Islet precursor cell (in vitro differentiated cells): ENCODE measurements at places on chromosomes 11 and 22.

- DNase-seq: no peak
Measured at GRCh38 chr11:65565624-65566453, 4.4 kb upstream of the ZNRD2 start.

GRCh38 chr22:44369293-44369661 is 56.5 kb upstream of the SHISAL1 start:
- DNase-seq: no peak

DNA sequence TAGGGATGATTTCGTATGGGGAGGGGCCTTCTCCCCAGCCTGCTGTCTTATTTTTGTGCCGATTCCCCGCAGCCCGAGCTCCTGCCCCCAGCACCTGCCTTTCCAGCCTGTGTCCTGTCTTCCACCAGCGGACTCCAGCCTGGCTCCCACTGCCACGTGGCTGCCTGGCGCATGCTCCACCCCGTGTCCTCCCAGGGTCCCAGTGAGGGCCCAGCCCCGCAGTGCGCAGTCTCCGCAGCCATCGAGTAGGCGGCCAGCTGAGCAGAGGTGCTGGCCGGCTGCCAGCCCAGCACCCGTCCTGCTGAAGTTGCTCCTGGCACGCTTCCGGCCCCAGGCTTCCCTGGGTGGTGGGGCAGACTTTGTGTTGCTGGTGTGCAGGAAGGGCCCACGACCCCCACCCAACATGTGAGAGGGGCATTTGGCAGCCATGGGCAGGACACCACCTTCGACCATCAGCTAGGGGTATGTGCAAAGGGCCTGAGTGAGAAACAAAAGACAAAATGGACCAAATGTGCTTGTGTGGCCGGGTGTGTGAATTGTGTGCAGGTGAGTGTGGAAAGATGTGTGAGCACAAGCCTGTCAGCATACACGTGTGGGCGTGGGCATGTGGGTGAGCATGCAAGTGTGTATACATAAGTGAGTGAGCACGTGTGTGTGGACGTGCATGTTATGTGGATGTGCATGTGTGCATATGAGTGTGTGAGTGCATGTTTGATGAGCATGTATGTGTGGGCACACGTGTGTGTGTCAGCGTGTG is 55.9 kb downstream of the RTN4R start:
- DNase-seq: no peak

GRCh38 chr22:40665312-40665711 is 14.0 kb upstream of the MCHR1 start:
- no peak for DNase-seq

GRCh38 chr11:1920909-1921573 is 1.5 kb downstream of the TNNT3 start:
- DNase-seq: no peak

- peak; percentile 29 for DNase-seq
Measured at GRCh38 chr11:94754335-94754734, 13.8 kb upstream of the AMOTL1 start.

GRCh38 chr11:93274851-93275250 is 55.7 kb upstream of the DEUP1 start:
- DNase-seq: no peak

GRCh38 chr11:109939166-109939810 is 153.9 kb upstream of the ZC3H12C start:
- peak; percentile 73 for DNase-seq

GRCh38 chr11:130429120-130429681 is 792 bp upstream of the ADAMTS8 start:
- no peak for DNase-seq

GRCh38 chr11:1740786-1741530 is 9.4 kb downstream of the IFITM10 start:
- DNase-seq: no peak

- DNase-seq: no peak
Measured at GRCh38 chr22:40509401-40510134, 127.0 kb downstream of the MRTFA start.

DNA sequence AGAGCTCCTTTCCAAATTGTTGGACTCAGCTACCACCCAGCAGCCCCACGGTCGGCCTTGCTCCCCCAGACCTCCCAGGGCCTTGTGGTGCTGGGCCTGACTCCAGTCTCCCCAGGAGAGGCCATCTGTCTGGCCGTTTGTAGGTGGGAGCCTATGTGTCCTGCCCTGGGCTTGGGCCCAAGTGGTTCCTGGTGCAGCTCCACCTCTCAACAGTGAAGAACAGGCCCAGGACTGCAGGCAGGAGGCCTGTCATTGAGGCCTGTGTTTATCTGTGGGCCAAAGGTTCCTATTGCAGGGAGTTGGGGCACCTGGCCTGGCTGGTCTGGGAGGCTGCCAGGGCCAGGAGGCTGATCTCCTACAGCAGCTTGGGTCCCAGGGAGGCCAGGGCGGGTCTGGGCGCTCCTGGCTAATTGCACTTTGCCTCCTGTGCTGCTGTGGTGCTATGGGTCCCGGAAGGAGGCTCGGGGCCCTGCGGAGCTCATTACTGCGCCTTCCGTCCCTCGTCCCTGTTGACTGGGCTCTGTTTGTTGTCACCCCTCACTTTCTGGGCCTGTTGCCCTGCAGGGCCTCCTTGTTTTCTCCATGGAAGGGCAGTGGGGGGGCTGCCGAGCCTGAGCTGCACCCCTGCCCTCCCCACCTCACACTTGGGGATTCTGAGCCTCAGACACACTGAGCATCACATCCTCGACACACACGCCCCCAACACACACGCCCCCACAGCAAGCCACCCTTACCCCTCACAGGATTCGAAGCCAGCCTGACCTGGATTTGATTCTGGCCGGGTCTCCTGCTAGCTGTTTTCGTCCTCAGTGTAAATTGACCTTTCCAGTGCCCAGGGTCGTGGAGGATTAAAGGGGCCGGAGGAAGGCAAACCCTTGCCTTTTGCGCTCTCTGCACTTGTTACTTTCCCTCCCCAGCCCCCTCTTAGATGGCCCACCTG is 6.8 kb upstream of the OMP start:
- DNase-seq: no peak

GRCh38 chr11:20621679-20622078 is 22.3 kb downstream of the SLC6A5 start:
- DNase-seq: no peak

DNA sequence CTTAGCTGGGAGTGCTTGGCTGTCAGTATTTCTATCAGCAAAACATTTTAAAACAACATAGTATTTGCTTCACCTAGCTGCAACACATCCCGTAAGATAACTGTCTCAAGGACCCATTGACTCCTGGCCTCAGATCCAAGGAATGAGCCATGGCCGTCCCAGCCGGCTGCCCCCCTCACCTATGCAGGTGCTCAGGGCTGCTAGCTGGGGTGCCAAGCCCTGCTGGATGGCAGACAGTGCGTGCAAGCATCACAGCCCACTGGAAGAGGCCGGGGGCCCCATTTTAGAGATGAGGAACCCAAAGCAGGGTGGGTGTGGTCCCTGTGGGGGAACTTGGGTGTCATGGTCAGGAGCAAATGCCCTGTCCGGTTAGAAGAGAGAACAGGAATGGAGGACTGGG is 8.5 kb downstream of the PSMC3 start:
- no peak for DNase-seq

- no peak for DNase-seq
Measured at GRCh38 chr11:7196396-7197146, 55.1 kb upstream of the SYT9 start.

DNA sequence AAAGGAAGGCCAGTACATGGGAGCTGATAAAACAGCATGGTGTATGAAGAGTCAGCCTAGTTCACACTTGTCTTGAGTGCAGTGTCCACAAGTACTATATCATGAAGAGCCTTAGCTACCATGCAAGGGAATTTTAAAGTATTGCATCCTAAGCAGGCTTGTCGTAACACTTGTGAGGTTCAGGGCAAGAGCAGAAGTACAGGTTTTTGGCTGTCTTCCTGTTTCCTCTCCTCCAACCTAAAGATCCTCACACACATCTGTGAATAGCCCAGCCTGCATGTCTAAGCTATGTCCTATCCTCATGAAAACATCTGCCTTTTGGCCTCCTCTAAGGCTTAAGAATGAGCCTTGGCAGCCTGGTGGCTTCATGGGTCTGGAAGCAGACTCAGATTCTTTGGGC is 34.6 kb upstream of the TMEM123 start:
- DNase-seq: no peak

DNA sequence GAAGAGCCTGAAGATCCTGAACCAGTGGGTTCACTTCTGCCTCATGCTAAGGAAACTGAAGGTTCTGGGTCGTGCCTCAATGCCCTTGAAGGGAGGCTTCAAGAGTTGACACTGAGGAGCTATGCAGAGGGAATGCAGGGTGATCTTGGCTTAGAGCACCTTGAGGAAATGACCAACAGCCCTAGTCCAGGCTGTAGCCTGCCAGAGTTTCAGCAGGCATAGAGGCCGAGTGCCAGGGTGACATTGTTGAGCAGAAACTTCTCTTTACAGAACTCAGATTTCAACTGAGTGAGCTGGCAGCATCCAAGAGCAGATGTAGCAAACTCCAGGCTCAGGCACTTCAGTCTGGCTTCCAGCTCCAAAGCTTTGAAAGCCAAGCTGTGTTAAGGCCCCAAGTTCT is 23.1 kb upstream of the CAPRIN1 start:
- no peak for DNase-seq

DNA sequence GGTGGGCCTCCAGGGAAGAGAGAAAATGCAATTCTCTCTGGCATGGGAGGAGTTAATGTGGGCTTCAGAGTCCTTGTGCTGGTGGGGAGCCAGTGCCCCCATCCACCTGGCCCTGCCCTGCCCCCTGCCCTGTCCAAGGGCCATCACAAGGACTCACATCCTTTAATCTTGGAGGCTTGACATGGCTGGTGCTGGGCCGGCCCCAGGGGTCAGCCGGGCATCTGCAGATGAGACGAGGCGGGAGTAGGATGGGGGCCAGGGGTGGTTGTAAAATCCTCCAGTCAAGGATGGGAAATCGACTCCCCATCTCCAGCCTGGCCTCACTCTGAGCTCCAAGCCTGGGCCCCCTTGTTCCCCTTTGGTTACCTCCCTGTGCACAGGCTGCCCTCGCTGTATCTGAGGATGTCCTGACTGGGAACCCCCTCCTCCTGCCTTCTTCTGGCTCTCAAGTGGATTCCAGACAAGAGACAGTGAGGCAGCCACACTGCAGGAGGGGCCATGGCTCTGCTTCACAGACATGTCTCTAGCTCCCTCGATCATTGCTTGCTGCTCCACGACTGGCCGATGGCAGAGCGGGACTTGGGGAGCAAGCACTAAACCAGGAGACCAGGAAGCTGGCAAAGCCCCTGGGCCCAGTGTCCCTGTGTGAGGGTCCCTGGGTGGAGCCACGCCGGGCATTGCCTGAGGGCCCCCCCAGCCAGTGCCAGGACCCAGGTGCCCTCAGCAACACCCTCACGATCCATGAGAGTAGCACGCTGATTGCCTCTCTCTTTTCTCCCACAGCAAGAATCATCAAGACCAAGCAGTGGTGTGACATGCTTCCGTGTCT is 1120.5 kb downstream of the BRD1 start:
- no peak for DNase-seq

- no peak for DNase-seq
Measured at GRCh38 chr11:68773521-68774193, 22.3 kb upstream of the TESMIN start.

GRCh38 chr11:12687740-12688139 is 13.5 kb downstream of the TEAD1 start:
- DNase-seq: peak; percentile 90

DNA sequence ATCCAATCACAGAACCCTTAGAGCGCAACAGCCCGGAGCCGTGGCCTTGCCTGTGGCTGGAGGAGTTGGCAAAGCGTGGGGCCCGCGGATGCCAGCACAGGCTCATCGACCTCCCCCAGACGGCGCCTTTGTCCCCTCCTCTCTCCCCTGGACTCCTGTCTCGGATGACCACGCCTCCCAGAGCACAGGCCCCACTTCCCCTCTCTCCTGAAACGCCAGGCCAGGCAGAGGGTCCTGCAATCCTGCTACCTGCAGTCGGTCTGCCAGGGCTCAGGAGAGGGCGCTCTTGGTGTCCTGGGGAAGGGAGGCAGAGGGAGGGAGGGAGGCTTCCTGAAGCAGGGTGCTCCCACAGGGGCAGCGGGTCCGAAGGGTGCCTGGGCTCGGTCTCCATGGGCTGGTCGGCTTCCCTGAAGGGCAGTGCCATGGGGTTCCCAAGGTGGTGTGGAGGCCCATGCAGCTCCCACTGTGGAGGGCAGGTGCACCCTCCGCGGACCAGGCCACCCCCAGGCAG is 16.6 kb upstream of the TTLL12 start:
- DNase-seq: peak; percentile 85

DNA sequence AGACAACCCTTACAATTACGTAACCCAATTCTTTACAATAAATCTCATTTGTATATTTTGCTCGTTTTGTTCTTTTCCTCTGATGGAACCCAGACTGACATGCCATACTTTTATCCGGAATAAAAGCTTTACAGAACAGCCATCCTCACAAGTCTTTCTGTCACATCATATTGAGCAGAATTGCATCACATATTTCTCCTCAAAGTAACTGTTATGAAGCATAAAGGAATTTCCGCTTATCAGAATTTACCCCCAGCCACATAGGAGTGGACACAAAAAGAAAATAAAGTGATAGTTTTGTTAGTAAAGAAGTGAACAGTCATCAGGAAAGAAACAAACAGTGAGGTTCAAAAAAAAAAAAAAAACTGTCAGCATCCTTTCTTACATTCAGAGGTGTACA is 539.5 kb upstream of the LUZP2 start:
- DNase-seq: no peak

DNA sequence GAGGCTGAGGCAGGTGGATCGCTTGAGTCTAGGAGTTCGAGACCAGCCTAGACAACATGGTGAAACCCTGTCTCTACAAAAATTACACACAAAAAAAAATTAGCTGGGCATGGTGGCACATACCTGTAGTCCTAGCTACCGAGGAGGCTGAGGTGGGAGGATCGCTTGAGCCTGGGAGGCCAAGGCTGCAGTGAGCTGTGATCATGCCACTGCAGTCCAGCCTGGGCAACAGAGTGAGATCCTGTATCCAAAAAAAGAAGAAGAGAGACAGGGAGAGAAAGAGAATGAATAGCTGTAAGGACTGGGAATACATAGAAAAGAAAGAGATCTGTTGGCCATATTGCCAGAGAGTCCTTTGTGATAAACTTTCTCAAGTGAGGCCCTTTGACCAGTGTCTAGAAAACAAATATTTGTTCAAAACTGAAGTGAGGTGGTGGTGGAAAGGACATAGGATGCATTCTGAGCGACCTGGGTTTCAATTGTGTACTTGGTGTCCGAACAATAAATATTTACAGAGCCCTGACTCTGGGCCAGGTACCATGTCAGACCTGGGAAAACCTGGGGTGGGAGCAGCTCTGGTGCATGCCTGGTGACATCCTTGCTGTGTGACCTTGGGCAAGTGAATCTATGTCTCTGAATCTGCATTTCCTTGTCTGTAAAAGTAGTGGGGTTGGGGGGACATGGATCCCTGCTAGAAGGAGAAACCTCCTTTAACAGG is 89.6 kb upstream of the CRYBB3 start:
- no peak for DNase-seq

GRCh38 chr22:50434849-50435248 is 40.0 kb downstream of the SBF1 start:
- peak; percentile 48 for DNase-seq

DNA sequence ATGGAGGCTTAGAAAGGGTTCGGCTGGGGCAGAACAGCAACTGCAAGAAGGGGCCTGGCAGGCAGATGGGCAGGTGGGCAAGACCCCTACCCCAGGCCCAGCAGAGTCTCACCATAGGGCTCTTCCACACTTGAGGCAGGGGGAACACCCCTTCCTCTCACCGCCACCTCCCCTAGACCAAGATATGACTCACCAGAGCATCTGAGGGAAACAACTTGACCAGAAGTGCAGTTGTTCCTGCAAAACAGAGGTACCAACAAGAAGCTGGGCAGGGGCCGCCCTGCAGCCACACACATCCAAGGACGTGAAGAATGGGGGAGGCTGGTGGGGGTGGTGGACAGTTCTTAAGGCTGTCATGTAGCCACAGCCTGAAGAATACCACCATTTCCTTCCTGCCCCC is 10.9 kb downstream of the TMPRSS5 start:
- peak; percentile 28 for DNase-seq

GRCh38 chr11:5274395-5274794 is 4.7 kb upstream of the HBE1 start:
- peak; percentile 67 for DNase-seq
